ENCODE measurements at places on chromosomes 4 and X.

GRCh38 chrX:49991758-49992157 is 69.4 kb downstream of the CLCN5 start:
- no peak for DNase-seq

GRCh38 chr4:102736636-102737549 is 23.9 kb downstream of the MANBA start:
- no peak for DNase-seq

DNA sequence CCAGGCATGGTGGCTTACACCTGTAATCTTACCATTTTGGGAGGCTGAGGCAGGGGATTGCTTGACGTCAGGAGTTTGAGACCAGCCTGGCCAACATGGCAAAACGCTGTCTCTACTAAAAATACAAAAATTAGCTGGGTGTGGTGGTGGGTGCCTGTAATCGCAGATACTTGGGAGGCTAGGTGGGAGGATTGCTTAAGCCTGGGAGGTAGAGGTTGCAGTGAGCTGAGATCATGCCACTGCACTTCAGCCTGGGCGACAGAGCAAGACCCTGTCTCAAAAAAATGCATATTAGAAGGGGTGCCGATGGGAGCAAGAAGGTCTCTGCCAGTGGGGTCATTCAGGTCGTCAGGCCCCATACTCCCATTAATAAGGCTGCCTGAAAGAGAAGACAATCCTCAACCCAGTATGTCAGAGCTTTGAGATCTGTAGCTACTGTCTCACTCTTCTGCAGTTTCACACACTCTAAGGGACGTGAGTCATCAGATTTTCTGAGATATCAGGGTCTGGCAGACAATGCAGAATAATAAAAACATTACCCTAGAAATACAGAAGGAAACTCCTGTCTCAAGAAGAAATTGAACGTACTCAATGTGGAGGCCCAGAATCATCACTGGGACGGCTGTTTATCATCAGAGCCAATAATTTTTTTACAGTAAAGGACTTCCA is 176.7 kb upstream of the FAT1 start:
- peak; percentile 59 for DNase-seq

- no peak for DNase-seq
These were observed 58.8 kb upstream of the ENPEP start for GRCh38 chr4:110417136-110417535.

- no peak for DNase-seq
These were observed 144.9 kb downstream of the FBXO8 start for GRCh38 chr4:174138616-174139015.

GRCh38 chrX:96361844-96362243 is 322.8 kb upstream of the DIAPH2 start:
- DNase-seq = no peak

DNA sequence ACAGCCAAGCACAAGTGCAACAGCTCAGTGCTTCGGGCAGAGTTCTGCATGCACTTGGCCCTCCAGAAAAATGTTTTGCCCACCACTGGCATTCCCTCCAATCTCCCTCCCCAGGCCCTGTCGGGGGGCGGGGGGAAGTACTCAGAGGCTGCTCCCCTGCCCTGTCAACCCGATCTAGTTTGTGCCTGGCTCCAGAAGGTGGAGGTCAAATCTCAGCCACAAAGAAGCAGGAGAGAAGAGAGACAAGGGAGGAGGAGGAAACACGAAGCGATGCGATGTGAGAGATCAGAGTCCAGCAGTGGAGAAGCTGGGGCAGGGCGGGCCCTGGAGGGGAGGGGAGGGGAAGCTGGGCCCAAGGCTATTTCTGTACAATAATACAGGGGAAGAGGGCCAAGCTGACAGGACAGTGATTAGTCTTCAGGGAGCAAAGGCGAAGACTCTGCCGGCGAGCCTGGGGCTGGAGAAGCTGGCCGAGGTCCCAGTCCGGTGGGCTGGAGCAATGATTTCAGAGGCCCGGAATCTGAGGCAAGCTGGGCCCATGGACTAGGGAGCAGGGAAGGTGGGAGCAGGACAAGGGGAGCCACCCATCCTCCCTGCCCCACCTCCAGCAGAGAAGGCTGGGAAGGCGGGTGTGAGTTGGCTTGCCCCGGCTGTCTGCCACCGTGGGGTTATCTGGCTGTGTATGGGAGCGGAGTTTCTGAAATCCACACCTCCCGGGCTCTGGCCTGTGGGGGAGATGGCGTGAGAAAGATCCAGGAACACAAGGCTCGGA is 167.1 kb downstream of the EFNB1 start:
- DNase-seq = peak; percentile 59

GRCh38 chrX:6371353-6371752 is 142.7 kb upstream of the NLGN4X start:
- DNase-seq = no peak

GRCh38 chr4:83178029-83178428 is 63.5 kb upstream of the PLAC8 start:
- no peak for DNase-seq
